CD4-positive, alpha-beta T cell (primary cell): ENCODE measurements at places on chromosomes 7 and 10.

GRCh38 chr7:1224086-1224716 is 8.5 kb upstream of the UNCX start:
- peaks cover 4% of the 10 kb centered on the region for H3K4me1 ChIP-seq
- H3K27me3 ChIP-seq = peaks cover 84% of the 10 kb centered on the region
- no peak overlapping the region for H3K4me3 ChIP-seq
- no peak for DNase-seq

DNA sequence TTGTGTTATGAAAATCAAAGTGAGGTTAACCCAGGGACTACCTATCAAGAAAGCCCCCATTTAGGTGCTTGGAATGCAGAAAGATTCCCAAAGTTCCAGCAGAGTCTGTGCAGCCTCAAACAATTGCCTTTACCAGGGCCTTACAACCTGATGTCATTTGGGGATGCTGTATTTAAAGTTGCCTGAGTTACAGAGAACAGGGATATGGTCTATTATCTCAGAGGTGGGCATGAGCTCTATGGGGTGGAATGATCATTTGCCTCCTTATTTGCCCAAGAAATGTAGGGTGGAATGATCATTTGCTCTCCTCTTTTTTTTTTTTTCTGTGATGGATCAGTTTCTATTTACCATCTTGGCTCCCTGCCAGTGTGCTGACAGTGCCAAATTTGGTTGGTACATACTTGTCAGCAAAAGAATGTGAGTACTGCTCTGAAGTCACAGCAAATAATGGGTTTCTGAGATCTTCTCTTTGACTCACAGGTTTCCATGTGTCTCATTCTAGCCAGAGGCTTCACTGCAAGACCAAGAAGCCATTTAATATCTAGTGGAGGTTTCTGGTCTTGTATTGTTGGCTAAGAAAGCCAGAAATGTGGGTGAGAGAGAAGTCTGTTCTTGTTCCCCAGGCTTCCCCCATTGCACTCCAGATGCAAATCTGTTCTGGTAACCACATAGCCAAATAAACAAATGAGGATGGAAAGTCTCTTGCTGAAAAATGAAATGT is 45.5 kb upstream of the ZNRF2 start:
- no peak for DNase-seq
- H3K27me3 ChIP-seq = no peaks in the 10 kb centered on the region
- H3K27ac ChIP-seq = no peak overlapping the region
- H3K4me1 ChIP-seq = no peaks in the 10 kb centered on the region
- H3K4me3 ChIP-seq = no peak overlapping the region
- no peaks in the 10 kb centered on the region for H3K36me3 ChIP-seq

- H3K27ac ChIP-seq = no peak overlapping the region
- no peaks in the 10 kb centered on the region for H3K27me3 ChIP-seq
- no peak overlapping the region for H3K4me3 ChIP-seq
- peaks cover 21% of the 10 kb centered on the region for H3K36me3 ChIP-seq
- no peak for DNase-seq
- H3K4me1 ChIP-seq = no peaks in the 10 kb centered on the region
These were observed 157.3 kb downstream of the SND1 start for GRCh38 chr7:127809261-127809702.

DNA sequence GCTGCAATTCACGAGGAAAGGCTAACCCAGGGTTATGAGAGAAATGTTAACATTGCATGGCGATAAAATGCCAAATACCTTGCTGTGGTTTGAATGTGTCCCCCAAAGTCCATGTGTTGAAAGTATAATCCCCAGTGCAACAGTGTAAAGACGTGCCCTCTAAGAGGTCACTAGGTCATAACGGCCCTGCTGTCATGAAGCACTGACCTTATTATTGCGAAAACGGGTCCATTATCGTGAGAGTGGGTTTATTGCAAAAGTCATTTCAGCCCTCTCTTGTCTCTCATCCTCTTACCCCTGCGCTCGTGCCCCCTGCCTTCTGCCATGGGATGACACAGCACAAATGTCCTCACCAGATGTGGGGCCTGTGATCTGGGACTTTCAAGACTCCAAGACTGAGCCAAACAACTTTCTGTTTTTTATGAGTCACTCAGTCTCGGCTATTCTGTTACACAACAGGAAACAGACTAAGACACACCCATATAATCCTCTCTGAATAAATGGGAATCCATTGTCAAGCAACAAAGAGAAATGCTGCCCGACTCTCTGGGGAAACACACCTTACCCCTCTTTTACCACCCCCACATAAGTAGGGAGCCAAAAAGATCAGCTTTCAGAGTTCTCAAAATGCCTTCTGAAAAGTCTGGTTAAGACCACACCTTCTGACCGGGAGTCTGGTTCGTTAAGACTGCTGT is 73.1 kb upstream of the UCN3 start:
- peak overlapping the region; percentile 60 for H3K4me3 ChIP-seq
- H3K4me1 ChIP-seq = peaks cover 71% of the 10 kb centered on the region
- H3K36me3 ChIP-seq = no peaks in the 10 kb centered on the region
- peak; percentile 23 for DNase-seq
- H3K27me3 ChIP-seq = no peaks in the 10 kb centered on the region
- peak overlapping the region; percentile 95 for H3K27ac ChIP-seq

- H3K27ac ChIP-seq = no peak overlapping the region
- H3K4me1 ChIP-seq = no peaks in the 10 kb centered on the region
- peaks cover 2% of the 10 kb centered on the region for H3K27me3 ChIP-seq
- H3K36me3 ChIP-seq = no peaks in the 10 kb centered on the region
- H3K4me3 ChIP-seq = no peak overlapping the region
- no peak for DNase-seq
These were observed 57.2 kb upstream of the INPP5A start for GRCh38 chr10:132480356-132480755.

DNA sequence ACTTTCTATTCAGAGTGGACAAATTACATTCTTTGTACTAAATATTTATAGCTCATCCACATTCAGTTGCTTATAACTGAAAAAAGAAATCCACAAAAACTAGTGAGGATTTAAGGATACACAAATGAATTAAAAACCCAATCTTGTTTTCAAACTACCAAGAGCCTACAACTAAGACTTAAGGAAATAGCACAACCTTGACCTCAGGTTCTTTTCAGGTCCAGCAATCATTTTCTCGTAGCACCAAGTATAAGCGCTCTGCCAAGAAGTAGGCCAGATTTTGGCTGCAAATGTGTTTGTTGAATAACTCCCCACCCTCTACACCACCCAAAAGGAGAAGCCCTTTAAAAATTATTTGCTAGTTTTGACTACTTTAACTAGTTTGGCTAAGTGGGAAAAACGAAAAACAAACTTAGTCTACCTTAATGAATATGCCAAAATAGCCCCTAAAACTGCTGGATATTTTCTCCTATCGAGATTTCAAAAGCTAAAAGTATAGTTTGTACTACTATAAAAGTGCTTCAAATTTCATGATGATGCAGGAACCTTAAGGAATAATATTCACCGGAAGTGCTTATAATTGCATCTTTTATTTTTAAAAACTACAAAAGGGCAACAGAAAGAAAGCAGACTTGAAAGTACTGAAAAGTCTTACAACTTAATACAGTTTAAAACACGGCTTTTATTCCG is 2.7 kb upstream of the KMT2E start:
- H3K4me1 ChIP-seq = peaks cover 30% of the 10 kb centered on the region
- peak overlapping the region; percentile 100 for H3K27ac ChIP-seq
- no peaks in the 10 kb centered on the region for H3K27me3 ChIP-seq
- H3K36me3 ChIP-seq = peaks cover 17% of the 10 kb centered on the region
- DNase-seq = no peak
- H3K4me3 ChIP-seq = peak overlapping the region; percentile 84

DNA sequence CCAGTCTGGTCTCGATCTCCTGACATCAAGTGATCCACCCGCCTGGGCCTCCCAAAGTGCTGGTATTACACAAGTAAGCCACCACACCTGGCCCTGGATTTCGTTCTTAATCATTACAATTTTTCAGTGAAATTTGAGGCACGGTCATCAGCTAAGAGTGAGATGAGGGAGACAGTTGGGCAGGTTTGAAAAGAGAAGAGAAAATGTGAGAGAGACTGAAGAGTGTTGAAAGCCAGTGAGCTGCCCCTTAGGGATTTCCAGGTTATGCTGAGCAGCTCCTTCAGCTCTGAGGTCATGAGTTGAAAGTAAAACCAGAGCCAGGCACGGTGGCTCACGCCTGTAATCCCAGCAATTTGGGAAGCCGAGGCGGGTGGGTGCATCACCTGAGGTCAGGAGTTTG is 5.9 kb upstream of the UPF2 start:
- peaks cover 5% of the 10 kb centered on the region for H3K4me1 ChIP-seq
- no peaks in the 10 kb centered on the region for H3K27me3 ChIP-seq
- no peak overlapping the region for H3K4me3 ChIP-seq
- no peak for DNase-seq
- H3K27ac ChIP-seq = no peak overlapping the region

DNA sequence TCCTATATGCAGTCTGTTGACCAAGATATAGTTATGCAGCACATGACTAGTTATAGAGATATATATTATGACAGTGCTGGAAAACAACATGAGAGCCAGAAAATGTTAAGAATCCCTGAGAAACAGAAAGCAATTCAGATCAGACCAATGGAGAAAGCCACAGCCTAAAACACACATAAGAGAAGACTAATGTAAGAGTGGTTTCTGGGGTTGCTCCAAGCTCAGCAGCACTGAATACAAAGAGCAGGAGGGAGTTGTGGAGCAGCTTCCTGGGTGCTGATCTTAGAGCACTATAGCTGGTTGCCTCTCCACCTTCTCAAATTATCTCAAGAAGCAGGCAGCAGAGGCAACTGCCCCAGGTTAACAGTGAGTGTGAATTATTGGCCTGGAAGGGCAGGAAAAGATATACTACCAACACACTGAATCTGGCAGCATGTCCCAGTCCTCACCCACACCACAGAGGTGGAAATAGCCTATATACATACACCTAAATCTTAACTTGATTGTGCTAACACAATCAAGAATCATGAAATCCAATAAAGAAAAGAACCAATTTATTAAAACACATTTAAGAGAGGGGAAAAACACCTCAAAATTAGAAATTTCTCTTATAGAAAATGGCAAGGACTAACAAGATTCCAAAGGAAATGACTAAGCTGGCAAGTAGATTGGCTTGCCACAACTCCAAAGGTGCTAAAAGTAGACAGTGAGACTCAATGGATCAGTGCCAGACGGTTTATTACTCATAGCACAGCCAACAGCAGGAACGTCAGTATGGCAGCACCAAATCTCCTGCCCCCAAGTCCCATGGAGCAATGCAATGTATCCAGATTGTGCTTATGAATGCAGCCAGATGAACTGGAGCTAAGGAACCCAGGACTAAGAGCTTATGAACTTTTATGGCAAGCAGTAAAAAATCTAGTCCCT is 5.1 kb downstream of the PTTG1IP2 start:
- H3K27ac ChIP-seq = no peak overlapping the region
- H3K36me3 ChIP-seq = no peaks in the 10 kb centered on the region
- peaks cover 5% of the 10 kb centered on the region for H3K27me3 ChIP-seq
- no peak overlapping the region for H3K4me3 ChIP-seq

- DNase-seq = no peak
- no peak overlapping the region for H3K27ac ChIP-seq
- H3K27me3 ChIP-seq = no peaks in the 10 kb centered on the region
- H3K36me3 ChIP-seq = no peaks in the 10 kb centered on the region
- no peaks in the 10 kb centered on the region for H3K4me1 ChIP-seq
These were observed 75.6 kb downstream of the POM121L12 start for GRCh38 chr7:53111031-53111430.

DNA sequence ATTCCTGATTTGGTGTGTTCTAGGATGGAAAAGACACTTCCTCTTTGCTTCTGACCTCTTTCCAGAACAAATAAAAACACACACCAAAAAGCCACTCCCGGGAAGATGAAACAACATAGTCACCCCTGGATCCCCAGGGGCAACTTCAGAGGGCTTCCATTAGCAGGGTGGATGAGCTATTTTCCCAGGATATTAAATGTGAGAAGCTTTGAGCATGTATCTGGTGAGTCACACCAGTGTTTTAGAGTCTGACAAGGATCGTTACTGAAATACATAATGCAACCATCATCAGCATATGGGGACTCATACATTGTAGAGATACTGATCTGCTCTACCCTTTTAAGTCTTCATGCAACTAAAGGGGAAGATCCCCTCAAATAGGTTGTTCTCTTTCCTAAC is 115.5 kb upstream of the ZNF438 start:
- H3K27me3 ChIP-seq = no peaks in the 10 kb centered on the region
- DNase-seq = no peak
- no peak overlapping the region for H3K4me3 ChIP-seq
- no peaks in the 10 kb centered on the region for H3K36me3 ChIP-seq

- H3K4me3 ChIP-seq = no peak overlapping the region
- no peak overlapping the region for H3K27ac ChIP-seq
- H3K27me3 ChIP-seq = no peaks in the 10 kb centered on the region
- H3K4me1 ChIP-seq = no peaks in the 10 kb centered on the region
- no peak for DNase-seq
These were observed 399.9 kb upstream of the IGFBP3 start for GRCh38 chr7:46320956-46321355.
